ENCODE measurements at places on chromosomes 7 and 10.

DNA sequence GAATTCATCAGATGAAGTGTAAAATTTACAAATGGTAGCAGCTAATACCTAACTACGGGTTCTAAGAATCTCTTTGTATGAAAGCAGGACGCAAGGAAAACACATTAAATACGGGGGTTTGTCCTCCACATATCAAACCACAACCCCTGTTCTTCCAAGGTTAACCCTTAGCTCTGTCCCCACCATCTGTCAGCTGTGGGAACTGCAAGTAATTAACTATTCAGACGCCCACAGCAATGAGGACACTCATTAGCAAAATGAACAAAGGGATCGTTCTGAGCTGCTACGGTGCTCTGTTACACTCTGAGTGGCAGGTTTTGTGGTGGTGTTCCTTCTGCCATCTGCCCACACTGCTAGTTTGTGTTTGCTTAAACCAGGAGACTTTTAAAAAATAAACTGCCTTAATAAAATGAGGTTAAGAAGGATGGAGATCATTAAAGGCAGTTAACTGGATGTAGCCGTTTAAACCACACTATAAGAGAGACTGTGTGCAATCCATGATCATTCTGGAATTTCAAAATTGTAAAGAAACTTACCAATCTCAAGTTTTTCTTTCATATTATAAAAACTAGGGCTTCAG is 51.4 kb downstream of the C10orf67 start:
- DNase-seq: no peak

GRCh38 chr10:4506095-4506494 is 319.9 kb upstream of the AKR1E2 start:
- DNase-seq: no peak

DNA sequence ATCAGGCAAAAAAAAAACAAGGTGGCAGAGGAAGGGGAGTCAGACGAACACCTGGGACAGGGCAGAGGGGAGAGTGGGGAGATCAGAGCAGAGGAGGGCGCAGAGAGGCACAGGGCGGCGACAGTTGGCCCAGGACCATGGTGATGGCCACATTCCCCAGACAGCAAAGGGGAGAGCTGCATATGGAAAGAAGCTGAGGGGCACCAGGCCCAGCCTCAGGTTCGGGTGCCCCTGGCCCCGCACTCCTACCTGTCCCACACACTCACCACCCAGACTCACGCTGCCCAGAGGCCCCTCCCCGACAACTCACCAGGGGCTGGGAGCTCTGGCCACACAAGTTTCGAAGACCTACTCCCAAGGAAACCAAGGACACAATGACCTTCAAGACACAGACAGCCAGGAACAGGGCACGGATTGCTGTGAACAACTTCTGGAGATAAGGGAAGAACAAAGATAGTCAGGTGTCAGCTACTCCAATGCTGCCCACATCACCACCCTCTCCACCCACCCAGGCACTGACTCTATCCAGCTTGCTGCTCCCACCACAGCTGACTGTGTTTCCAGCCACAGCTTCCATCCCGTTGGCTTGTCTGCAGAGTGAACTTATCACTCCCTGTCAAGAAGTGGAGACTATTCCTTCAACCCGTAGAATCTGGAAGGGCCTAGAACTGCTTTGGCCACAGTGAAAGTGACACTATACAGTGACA is 8.3 kb downstream of the TMEM176B start:
- no peak for DNase-seq

DNA sequence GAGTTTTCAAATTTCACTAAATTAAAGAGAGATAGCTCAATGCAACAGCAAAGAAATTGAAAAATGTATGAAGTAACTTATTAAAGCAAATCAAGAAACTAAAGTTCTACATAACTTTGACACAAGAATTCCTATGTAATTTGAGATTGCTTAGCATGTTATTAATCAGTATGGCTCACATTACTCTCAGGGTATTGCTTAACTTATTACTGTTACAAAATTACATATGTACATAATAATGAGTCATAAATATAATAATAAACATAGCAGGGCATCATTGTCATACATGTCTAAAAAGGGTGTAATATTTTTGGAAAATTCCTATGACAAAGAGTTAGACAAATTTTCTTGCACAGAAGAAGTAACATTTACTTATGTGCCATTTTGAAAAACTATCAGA is 75.0 kb downstream of the ZWINT start:
- no peak for DNase-seq

- no peak for DNase-seq
Measured at GRCh38 chr7:37212556-37212955, 236.1 kb downstream of the ELMO1 start.

Data from stimulated activated CD8-positive, alpha-beta memory T cell treated with anti-CD3 and anti-CD28 coated beads, Interleukin-2, amount 100 ng/mL, for 1 hour (primary cell).